ENCODE measurements at places on chromosomes 1 and 21.

DNA sequence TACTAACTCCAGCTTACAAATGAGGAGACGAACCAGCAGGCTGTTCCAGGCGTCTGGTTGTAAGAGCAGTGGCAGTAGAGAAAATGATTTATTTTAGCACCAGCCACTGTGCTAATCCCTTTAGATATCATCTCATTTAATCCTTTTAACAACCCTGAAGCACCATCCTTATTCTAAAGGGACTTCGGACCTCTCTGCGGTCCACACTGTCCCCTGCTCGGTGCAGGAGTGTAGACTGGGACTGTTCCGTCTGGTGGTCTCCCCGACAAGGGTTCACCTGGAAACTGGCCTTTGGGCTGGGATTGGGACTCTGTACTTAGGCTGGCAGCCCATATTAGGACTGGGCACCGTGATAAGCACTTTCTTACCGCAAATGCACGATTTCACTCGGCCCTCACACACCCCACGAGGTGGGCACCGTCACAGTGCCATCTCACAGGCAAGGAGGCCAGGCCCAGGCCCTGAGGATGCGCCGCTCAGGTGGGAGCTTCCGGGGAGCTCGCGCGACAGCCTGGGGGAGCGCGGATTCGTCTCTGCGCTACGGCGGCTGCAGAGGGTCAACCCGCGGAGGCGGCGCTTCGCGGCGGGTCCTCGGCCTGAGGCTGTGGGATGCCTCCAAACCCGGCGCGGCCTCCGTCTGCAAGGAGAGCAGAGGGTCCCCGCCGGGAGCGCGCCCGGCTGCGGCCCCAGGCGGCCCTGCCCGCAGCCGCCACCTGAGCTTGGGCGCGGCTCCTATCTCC lies 45.2 kb downstream of the ATP1A1 start:
- peak; percentile 82 for DNase-seq

GRCh38 chr1:226650236-226650841 lies 88.7 kb downstream of the ITPKB start:
- DNase-seq = no peak

- DNase-seq = no peak
These were observed 390.2 kb downstream of the USH2A start for GRCh38 chr1:216032961-216033614.

GRCh38 chr1:116404699-116405098 lies 31.7 kb downstream of the ATP1A1 start:
- no peak for DNase-seq

DNA sequence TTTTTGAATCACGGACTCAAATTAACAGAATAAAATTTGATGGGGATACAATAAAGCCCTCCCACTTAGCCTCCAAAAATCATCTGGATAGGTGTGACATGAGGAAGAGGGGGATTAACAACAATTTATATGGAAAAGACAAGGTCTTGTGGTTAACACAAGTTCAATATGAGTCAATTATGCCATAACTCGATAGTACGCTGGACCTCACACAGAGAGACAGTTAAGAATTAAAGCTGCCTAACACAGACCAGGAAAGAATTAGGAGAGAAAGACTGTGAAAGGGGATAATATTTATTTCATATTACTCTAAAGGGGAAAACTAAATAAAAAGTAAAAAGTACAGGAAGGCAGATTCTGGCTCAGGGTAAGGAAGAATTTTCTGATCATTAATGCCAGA lies 243.7 kb upstream of the LYPLAL1 start:
- no peak for DNase-seq

GRCh38 chr1:88451856-88452255 lies 232.2 kb upstream of the PKN2 start:
- DNase-seq = no peak

- DNase-seq = no peak
These were observed 7.7 kb downstream of the WNT9A start for GRCh38 chr1:227939791-227940771.

- DNase-seq = no peak
These were observed 805 bp downstream of the ATG4C start for GRCh38 chr1:62784509-62785365.

DNA sequence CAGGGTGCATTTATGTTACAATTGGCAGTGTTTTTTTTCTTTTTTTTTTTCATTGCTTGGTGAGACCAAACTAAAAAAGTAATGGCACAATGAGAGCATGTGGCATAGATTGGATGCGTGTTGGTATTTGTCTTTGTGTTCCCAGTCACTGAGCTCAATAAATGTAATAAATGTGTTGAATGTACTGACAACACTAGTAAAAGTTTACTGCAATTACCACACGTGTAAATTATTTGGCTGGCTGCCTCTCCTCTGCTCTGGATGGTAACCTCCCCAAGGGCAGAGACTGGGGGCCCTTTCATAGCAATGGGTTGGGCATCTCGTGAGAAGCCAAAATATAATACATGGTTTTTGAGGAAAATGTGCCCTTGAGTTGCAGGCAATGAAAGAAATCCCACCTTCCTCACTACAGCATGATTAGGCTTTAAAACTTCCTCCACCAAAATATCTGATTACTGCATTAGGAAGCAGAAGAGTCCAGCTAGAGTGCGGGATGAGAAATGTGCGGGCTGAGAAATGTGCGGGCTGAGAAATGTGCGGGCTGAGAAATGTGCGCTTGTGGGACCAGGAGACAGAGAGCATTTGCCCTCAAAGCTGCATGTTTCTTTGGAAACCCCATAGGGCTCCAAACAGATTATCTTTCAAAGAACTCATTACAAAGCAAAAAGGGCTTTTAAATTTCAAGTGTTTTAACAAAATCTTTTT lies 58.5 kb downstream of the CDC7 start:
- DNase-seq = no peak

DNA sequence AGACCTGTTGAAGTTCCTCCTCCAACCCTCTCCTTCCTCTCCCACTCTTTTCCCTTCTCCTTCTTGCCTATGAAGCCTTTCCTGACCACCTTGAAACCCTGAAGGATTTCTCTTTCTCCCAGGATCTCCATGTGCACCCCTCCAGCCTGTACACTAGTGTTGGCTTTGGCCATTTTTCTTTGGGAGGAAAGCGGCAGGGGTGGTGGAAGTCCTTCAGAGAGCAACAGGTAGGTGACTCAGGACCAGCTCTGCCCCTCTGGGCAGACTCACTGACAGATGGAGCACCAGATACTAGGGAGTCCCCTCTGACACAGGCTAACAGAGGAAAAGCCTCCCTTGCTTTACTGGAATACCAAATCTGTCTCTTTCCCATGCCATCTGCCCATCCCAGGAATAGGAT lies 4.6 kb downstream of the SLC26A9 start:
- DNase-seq = no peak

DNA sequence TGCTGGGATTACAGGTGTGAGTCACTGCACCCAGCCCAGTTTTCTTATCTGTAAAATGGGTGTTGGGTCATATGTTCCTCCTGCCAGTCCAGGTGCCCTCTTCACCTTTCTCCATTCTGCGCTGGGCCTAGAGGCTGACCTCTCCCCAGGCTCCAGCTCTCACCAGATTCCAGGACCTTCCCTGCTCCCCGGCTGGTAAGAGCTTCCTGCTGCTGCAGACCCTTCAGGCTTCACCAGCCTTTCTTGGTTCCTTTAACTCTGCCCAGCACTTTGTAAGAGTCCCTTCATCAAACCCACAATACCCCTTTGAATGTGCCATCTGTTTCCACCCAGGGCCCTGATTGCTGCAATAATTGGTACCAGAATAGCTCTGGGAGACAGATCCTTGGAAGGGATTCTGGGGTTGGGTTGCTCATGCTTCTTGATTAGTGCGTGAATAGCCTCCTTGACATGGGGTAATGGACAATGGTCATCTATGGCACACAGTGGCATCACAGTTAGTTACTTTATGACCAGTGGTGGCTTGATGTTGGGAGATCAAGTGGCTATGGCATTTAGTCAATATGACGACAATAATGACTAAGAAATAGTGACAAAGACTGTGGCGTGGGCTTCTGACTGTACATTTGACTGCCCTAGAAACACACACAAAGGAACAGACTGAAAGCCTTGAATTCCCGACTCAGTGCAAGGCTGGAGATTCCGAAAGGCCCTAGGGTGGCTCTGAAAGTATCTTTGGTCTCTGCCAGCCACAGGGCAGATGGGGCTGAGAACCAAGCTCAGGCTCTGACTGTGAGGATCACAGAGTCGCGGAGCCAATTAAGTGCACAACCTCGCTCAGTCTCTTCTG lies 67.3 kb downstream of the SLC9A1 start:
- no peak for DNase-seq

- no peak for DNase-seq
These were observed 58.5 kb downstream of the BEND5 start for GRCh38 chr1:48718116-48718630.

DNA sequence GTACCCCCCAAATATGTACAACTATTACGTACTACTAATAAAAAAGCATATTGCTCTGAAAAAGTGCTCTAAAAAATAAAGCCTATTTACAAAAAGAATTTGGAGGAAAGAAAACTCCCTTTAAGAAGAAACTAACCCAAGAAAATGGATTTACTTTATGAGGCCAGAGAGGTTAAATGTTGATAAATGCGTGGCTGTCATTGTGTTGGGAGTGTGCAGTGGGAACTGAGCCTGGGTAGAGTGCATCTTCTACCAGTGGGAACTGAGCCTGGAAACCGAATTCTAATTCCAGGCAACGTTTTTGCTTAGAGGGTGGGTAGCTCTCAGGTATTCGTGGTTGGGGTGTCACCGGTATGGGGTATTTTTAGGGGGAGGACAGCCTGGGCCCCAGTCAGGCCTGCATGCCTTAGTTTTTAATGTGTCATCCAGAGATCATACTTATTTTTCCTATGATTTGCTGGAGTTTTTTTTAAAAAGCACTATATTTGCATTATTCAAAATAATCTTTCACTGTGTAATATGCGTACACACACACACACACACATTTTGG lies 24.1 kb upstream of the RNF187 start:
- DNase-seq = no peak

DNA sequence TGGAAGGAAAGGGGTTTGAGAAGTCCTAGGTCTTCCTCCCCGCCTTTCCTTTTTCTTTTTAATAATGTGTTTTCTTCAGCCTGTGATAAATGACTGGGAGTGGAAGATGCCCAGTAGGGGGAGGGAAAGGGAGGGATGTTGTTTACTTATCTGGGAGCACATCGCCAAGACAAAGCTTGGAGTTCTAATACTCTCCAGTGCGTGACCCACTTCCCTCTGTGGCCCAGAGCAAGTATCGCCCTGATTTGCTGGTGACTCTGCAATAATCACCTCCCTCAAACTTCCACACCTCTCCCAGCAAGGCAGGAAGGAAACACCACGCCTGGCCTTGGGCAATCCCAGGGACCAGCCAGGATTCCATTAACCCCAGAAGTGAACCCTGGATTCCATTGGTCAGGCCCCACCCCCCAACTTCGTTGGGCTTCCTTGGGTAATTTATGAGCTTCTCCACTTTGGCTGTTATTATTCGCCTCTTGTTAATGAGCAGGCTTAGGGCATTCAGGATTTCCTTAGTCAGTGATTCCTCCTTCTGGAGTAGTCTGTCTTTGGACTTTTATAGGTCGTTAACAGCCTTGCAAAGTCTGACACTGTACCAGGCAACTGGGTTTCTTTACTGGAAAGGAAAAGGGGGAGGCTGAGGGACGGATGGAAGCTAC lies 24.3 kb upstream of the GRHL3 start:
- no peak for DNase-seq

GRCh38 chr1:61782771-61783170 lies 40.5 kb downstream of the PATJ start:
- no peak for DNase-seq

DNA sequence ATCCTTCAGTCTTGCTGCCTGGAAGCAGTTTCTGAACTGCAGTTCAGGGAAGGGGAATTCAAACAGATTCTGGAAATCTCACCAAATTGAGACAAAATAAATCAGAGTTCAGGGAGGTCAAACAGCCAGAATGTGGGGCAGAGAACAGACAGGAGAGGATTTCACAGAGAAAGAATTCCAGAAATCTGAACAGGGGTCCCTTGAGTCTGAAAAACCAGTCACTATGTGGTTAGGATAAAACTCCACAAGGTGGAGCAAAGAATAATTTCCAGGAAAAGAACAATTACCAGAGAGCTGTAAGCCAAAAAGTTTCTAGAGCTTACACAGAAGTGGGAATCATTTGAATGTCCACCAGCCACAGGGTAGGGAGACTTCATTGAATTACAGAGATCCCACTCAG lies 84.7 kb downstream of the URB2 start:
- no peak for DNase-seq

DNA sequence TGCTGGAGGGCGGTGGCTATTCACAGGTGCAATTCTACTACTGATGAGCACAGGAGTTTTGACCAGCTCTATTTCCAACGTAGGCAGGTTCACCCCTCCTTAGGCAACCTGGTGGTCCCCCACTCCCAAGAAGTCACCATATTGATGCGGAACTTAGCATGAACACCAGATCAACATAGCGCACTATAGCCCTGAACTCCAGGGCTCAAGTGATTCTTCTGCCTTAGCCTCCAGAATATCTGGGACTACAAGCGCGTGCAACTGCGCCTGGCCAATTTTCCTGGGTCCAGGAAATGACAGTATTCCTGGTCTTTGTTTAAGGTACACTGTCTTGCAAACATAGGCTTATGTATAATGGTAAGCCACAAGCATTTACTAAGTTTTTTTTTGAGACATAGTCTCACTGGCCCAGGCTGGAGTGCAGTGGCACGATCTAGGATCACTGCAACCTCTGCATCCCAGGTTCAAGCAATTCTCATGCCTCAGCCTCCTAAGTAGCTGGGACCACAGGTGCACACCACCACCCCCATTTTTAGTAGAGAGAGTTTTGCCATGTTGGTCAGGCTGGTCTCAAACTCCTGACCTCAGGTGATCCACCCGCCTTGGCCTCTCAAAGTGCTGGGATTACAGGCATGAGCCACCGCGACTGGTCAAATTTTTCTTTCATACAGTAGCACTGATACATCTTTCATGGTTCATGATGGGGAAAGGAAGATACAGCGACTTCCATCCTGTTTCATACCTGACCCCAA lies 12.6 kb downstream of the MCL1 start:
- no peak for DNase-seq

DNA sequence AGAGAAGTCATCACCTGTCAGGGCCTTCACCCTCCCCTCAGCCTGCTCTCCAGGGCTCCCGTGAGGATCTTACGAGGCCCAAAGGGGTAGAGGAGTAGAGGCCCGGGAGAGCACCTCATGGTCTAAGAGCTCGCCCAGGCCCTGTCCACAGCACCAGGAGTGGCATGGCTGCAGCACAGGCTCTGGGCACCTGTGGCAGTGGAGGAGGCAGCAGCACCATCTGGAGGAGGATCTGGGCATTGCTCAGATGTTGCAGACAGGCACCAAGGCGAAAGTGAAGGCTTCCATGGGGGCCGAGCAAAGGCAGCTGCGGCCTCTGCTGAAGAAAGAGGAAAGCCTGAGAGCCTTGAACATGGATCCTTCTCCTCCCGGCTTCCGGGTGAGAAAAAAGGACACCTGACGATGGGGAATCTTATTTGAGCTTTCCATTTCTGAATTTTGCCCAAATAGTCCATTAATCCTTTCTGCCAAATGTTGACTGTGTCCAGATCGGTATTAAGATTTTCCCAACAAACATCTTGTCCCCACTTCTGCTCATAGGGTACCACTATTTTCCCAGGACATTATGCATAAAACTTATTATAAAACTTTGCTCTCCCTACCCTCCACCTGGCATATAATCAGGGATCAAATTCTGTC lies 604.7 kb downstream of the PTPRC start:
- DNase-seq = no peak
